DMS79 treated with DMSO at 0.1 percent for 48 hours (cell line): ENCODE measurements at places on chromosomes 4 and X.

DNA sequence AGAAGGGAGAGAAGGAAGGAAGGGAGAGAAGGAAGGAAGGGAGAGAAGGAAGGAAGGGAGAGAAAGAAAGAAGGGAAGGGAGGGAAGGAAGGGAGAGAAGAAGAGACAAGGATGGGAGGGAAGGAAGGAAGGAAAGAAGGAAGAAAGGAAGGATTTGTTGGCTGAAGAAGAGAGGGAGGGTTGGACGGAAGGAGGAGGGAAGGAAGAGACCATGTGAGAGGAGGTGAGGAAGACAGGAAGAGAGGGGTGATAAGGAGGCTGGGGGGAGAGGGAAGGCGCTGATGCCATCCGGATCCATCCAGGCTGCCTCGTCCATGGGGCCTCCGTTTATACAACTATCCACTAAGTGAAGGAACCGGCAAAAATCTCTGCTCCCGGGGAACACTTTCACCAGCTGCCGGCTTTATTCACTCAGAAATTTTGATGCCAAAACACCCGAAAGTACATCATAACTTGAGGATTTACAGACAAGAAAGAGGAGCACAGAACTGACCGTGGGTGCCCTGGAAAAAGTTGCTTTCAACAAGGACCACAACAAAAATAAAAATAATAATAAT is 14.9 kb downstream of the DHRSX start:
- no peak for DNase-seq

DNA sequence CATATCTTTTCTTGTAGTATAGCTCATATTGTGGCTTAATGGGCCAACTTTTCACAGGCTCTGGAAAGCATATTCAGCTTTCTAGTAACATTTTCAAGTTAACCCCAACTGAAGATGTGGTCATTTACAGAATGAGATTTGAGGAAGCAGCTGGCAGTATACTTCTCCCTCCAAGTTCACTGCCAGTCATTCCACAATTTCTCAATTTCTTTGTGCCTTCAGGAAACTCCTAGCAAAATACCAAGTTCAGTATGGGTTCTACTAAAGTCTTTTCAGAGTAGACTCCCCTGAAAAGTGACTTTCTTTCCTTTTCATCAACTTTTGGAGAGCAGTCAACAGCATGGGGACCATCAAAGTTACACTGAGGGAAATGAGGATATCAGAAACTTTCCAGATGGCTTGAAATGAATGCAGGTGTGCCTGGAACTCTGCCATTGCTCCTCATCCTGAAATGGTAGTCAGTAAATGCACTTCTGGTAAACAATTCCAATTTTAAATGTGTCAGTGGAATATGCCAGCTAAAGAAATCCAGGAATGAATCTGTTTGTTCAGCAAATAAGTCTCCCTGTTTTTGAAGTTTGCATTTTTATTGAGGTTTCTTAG is 81.5 kb upstream of the TEX13D start:
- no peak for DNase-seq

DNA sequence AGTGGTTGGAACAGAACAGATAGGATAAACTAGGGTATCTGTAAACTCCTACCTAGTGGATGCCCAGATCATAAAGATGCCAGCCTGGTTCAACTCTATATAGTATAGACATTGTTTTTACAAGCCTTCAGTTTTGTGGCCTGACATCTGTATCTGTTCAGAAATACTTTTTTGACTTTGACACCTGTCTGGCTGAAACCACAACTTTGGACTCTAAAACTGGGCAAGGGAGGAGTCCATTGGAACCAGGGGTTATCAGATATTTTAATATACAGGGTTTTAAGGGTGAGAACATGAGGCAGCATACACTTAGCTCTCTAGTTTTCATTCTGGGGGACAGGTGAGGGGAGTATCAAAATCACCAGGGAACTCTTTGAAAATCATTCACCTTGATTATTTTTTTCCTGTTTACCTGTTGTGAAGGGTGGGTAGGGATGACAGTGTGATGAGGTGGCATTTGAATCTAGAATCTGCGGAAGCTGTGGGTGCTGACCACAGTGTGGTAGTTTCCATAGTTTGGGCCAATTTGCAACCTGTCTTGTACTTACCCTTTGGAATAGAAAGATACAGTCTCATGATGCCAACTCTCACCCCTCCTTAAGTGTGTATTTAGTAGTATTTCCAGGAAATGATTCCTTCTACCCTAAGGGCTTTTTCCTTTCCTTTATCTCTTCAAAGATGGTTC is 20.6 kb downstream of the GAB1 start:
- no peak for DNase-seq

- no peak for DNase-seq
Measured at GRCh38 chr4:186473933-186474332, 81.4 kb downstream of the MTNR1A start.

GRCh38 chrX:40434947-40435346 is 145.8 kb upstream of the ATP6AP2 start:
- no peak for DNase-seq

GRCh38 chr4:77493120-77493752 is 112.4 kb upstream of the CXCL13 start:
- no peak for DNase-seq
